ENCODE measurements at places on chromosomes 12 and 14.

GRCh38 chr12:43653917-43654316 lies 101.9 kb upstream of the ADAMTS20 start:
- no peak for DNase-seq

DNA sequence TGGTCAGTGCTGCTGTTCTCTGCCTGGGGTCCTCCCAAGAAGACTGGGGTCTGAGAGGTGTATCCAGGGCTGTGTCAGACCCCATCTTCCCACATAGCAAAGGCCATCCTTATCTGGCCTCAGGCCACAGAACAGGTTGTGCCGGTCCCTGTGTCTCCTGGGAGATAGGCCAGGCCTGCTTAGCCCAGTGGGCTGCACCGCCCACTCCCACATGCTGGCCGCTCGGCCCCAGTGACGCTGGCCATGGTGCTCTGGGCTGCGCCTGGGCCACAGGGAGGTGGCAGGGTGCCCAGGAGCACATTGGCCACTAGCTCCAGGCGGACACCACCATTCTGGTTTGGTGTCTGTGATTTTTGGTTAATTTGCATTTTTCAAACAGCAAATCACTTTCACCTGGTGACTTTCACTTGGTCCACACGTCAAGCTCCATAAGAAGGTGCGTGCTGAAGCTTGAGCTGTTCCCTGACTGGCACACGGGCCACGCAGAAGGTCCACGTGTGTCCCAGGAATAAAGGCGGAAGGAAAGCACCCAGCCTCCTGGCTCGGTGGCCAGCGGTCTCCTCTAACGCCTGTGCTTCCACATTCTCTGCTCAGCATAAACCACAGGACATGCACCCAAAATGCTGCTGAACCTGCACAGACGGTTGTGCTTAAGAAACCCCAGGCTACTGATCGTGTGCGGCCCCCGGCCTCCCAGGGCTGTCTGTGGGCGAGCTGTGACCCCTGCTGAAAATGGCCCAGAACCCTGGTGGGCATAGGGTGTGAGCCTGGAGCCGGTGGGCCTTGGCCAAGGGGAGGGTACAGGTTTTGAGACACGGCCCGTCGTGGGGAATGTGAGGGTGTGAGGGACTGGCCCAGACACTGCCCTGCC lies 4.6 kb downstream of the FBRSL1 start:
- no peak for DNase-seq

- DNase-seq = peak; percentile 77
Measured at GRCh38 chr12:54370171-54370730, 6.0 kb upstream of the GPR84 start.

- DNase-seq = no peak
Measured at GRCh38 chr14:66610154-66610563, 102.2 kb downstream of the GPHN start.

GRCh38 chr14:89524990-89525667 lies 108.1 kb upstream of the FOXN3 start:
- no peak for DNase-seq

DNA sequence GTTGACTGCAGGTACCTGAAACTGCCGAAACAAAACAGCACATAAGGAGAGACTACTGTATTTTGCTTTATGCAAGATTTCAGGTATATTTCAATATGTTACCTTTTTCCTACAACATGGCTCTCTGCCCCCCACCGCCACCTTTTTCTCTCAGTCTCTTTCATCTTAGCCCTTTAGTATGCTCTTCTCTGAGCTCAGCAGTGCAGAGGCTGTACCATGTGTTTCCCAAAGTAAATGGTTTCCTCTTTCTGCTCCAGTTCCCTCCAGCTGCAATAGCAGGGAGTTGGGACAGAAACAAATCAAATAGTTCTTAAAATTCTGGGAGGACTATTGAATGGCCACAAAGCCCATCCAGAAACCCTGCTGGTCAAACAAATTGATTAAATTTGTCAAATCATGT lies 4.3 kb downstream of the AMN1 start:
- no peak for DNase-seq

Data from progenitor cell of endocrine pancreas (in vitro differentiated cells).